Dermis microvascular lymphatic vessel endothelial cell (primary cell): ENCODE measurements at places on chromosomes 3 and 15. TPM values are rescaled to one million over a fixed set of nuclear protein-coding genes. Genes with fewer than 3 reads are reported as not detected.

DNA sequence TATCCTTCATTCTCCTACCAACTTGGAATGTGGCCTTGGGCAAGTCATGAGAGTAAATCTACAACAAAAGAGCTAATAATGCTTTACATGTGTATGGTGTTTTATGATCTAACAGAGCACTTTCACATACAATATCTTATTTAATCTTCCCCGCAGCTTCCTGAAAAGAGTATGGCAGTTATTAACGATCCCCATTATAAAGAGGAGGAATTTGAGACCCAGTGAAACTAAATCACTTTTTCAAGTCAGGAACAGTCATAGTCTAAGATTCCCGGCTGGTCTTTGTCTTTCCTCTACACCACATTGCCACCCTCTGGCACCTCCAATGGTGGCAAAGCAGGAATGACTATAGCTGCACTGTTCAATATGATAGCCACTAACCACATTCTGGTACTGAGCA, 69.7 kb upstream of the CMSS1 start:
- DNase-seq: no peak

DNA sequence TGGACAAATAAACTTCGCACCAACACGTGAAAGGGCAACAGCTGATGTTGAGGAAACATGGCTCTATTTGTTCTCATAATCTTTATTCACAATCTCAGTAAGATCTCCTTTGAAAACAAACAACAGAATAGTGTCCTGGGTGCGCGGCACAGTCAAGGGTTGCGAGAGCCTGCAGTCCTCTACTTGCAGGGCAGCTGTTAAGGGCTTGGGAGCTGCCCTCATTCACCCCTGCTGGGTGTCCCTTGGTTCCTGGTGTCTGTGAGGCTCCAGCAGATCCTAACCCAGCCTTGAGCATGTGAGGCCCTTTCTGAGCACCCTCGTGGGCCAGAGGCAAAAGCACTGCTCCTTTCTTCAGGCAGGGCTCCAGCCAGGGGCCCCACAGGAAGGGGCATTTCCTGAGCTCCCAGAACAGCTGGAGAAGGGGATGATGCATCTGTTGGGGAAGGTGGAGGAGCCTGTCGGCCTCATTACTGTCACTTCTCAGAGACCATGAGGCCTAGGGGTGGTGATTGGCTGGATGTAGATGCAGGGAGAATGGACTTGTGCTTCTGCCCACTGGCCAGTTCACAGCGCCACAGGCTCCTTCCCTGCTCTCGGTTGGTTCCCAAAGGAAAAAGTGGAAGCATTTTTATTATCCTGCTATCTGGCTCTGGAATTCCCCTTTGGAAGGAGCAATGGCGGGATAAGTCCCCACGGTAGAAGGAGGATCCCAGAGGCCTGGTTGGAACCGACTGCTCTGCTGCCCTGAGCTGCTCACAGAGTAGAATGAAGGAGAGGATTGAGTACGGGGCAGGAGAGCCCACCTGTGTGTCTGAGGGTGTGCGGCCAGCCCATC, 51.9 kb upstream of the KLF13 start:
- DNase-seq: no peak

Gene FSIP1
- total RNA-seq: 0.25 and 0.51 TPM in 2 replicates

- DNase-seq: no peak
These were observed 39.6 kb upstream of the SFMBT1 start for GRCh38 chr3:53085476-53085875.

Gene ZIC1
- not detected in 2 replicates for total RNA-seq

DNA sequence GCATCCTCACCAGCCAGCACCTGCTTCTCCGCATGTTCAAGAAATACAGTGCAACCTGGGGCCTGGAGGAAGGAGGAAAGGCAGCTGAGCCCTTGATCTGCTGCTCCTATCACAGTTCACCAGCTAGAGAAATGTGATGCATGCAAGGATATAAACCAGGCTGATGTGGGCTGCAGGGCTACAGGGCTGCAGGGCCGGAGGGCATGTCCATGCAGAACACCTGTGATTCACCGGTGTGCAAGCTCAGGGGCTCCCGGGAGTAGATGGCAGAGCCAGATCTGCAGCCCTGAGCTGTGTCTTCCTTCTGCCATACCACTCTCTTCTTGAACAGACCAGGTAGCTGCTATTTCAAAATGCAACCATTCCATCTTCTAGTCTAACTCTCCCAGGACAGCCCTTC, 84.9 kb downstream of the HMG20A start:
- no peak for DNase-seq

Gene GOLGA6L4
- 0.51 and 1.8 TPM in 2 replicates for total RNA-seq

DNA sequence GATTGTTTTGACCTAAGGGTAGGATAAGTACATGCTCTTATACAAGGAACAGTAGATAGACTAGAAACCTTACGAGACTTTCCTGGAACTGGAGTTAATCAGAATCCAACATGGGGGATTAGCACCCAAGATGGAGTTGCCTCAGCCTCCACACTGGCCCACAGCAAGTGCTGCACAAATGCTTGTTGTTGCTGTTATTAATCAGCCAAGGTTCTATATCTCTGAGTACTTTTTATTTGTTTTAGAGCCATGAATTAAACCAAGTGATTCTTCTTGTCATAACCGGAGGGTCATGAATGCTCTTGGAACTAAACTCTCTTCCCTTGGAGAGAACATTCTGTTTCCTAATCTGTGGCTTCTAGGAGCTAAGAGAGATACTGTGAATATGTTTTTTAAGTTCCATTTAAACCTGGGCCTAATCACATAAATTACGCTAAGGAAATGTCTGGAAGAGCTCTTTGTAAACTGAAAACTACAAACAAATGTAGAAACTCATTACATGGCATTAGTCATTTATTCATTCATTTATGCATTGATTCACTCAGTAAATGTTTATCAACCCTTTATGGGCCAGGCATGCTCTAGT, 5.7 kb upstream of the IL16 start:
- DNase-seq: no peak

Gene GABRB3
- total RNA-seq: 0.13 TPM in 2 replicates

Gene XCR1
- not detected in 2 replicates for total RNA-seq

- no peak for DNase-seq
These were observed 1.4 kb upstream of the RAB5A start for GRCh38 chr3:19945534-19945933.
